NCI-H187 (cell line): ENCODE measurements at places on chromosomes 16 and 17.

DNA sequence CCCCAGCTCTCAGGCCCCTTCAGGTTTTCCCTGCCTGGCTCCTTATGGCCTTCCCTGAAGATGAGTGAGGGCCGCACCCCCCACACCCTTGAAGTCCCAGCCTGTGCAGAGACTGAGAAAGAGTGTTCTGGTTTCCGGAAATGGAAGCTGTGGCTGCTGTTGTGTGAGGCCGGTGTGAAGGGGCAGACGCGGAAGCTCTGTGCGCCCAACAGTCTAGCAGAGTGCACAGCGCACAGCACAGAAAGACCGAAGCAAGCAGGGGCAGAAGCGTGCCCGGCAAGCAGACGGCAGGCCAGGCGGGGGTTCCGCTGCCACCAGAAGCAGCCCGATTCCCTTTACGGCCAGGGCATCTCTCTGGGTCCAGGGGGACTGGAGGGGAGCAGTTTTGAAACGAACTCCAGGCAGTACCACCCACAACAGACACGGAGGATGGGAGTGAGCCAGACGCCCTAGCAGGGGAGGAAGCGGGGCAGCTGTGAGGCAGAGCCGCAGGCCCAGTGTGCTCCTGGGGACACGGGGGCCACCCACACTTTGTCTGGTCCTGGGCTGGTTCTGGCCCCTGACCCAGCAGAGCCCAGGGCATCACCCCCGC lies 16.7 kb downstream of the TPSG1 start:
- no peak for DNase-seq

- no peak for DNase-seq
Measured at GRCh38 chr16:79903471-79903870, 302.9 kb upstream of the MAF start.

- no peak for DNase-seq
Measured at GRCh38 chr17:39026980-39027451, 59.8 kb upstream of the FBXO47 start.

DNA sequence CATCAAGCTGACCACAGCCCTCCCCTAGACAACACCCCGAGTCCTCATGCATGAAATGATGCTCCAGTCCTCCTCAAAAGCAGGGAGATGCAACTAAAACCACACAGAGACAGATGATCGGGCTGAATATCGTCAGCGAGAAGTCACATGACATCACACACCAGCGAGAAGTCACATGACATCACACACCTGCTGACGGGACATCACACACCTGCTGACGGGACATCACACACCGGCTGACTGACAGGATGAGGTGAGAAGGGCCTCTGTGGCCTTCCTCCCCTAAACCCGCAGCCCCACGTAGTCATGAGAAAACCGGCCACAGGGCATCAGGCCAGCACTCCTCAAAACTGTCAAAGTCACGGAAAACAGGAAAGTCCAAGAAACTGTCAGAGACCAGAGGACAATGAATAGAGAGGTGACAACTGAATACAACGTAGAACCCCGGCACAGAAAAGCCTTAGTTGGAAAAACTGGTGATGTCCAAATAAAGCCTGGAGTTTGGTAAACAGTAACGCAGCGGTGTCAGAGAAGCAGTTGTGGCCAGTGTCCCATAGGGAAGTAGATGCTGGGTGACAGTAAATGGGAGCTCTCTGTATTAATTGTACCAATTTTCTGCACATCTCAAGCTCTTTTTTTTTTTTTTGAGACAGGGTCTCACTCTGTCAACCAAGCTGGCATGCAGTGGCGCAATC lies 14.3 kb downstream of the LITAF start:
- DNase-seq: no peak

DNA sequence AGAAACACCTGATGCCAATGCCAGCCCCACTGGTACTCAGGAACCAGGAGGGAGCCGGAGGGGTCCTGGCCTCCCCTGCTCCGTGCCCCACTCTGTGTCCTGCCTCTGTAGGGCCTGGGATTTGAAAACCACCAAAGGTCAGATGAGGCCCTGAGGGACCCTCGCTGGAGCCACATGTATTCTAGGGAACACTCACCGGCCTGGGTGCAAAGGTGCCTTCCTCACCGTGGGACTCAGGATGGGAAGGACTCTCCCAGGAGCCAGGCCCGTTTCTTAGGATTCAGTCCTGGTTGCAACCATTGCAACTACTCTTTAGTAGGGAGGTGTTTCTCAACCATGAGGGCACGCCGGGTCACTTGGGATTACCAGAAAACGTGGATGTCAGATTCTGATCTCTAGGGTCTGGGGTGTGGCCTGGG lies 74.6 kb downstream of the N4BP1 start:
- no peak for DNase-seq

GRCh38 chr17:4427505-4427904 lies 6.2 kb upstream of the SPNS3 start:
- DNase-seq: no peak

GRCh38 chr16:85798901-85799496 lies 345 bp downstream of the EMC8 start:
- no peak for DNase-seq

GRCh38 chr17:13626703-13627102 lies 25.0 kb upstream of the HS3ST3A1 start:
- no peak for DNase-seq

GRCh38 chr16:15820837-15821236 lies 36.0 kb downstream of the MYH11 start:
- no peak for DNase-seq

- DNase-seq: no peak
Measured at GRCh38 chr17:78210111-78210510, 3.9 kb upstream of the BIRC5 start.

- DNase-seq: no peak
Measured at GRCh38 chr17:28390141-28390540, 15.9 kb downstream of the SLC46A1 start.

GRCh38 chr16:64206862-64207261 lies 915.0 kb downstream of the CDH11 start:
- no peak for DNase-seq

DNA sequence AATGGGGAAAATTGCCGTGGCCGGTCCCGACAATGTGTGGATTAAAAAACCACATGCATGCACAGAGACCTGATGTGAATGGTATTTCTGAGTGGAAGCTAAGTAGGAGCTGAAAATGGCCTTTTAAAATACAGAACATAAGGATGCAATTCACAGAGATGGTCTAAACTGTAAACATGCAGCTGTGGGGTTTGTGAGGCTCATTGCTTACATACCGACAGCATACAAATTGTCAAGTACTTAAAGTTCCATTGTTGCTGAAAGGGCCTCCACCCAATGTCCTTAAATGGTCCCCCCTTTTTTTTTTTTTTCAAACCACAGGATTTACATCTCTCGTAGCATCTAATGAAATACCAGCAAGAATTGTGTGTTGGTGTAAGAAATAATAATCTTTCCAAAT lies 523.2 kb downstream of the MAF start:
- no peak for DNase-seq

DNA sequence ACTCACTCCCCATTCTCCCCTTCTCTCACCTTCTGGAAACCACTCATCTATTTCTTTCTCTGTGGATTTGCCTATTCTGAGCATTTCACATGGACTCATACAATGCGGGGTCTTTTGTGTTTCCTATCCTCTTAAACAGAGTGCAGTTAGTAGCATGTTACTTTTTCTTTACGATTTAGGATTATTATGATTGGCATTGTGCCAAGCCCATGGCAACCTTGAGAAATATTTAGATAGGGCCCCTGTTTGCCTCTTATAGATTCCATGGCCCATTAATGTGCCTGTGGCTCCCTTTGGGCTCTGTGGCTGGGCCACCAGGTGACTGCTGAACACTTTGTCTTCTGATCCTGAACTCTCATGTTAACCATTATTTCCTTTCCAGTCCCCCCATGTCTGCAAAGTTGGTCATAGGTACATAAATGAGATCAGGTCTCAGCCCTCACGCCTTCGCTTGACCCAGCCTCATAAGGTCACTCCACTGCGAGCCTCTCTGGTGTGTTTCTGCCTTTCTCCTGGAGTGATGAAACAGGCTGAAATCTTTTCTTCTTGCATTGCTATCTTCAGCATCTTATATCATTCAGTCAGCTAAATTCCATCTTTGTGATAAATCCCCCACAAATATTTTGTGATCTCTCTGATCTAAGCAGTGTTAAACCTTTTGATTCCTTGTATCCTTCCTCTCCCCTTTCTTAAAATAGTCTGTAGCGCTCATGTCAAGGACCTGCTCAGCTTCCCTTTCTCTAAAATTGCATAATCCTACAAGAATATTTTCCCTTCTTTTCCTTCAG lies 44.0 kb downstream of the MYH3 start:
- DNase-seq: no peak

GRCh38 chr16:3007059-3007956 lies 5.4 kb upstream of the CLDN9 start:
- DNase-seq: no peak

- no peak for DNase-seq
Measured at GRCh38 chr17:39719563-39720355, 10.6 kb downstream of the MIEN1 start.

DNA sequence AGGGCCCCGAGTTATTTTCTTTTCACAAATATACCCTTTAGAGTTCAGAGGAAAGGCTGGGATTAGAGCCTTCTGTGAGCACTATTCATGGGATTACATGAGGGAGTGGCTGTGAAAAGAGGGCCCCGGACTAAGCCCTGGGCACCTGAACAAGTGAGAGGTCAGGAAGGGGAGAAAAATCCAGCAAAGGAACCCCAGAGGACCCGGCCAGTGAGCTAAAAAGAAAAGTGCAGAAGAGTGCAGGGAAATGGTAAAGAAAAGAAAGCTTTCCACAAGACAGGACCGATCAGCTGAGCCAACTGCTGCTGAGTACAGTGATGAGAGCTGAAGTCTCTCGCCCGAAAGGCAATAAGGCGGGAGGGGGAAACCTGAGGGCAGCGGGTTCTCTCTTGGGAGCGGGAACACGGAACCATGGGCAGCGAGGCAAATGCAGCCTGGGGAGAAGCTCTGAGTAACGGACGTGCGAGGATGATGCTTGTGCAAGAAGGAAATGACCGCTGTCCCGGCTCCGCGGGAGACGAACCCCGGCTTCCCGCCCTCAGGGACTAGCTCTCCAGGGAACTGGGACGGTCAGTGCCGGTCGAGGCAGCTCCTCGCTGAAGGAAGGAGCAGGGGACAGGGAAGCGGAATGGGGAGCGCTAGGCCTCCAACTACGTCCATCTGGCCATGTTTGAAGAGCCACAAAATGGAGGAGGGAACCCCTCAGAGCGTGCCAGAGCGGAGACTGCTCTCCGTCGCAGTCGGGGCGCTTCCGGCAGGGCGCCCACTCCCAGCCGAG lies 665 bp upstream of the ALDH3A2 start:
- DNase-seq: no peak

GRCh38 chr17:51056813-51057510 lies 63.7 kb downstream of the SPAG9 start:
- no peak for DNase-seq

DNA sequence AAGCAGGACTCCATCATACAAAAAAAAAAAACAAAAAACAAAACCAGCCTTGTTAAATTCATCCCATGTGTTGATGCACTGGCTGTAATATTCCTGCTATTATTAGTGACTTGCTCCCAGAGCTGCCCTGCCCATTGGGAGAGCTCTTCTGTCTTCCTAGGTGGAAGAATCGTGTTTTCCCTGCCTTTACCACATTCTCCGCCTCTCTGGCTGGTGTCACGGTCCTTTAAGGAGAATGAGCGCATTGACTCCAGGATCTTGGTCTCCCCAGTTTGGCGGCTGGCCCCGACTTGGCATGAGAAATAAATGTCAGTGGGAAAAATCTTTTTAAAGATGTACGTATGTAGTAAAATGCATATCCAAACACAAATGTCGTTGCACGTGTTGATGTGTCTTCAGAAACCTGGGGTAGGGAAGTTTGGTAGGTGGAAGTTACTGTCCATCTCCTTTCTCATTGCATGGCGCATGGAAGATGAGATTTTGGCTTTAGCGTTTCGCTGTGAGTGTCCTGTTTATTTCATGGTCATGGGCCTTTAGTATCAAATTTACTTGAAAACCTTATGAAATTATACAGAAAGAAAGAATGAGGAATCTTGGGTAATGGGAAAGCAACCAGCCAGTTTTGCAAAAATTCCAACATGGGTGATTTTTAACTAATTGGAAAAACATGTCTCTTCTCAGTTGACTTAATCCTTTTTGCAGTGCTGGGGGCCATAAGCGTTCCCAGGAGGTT lies 15.5 kb downstream of the RMI2 start:
- DNase-seq: no peak

DNA sequence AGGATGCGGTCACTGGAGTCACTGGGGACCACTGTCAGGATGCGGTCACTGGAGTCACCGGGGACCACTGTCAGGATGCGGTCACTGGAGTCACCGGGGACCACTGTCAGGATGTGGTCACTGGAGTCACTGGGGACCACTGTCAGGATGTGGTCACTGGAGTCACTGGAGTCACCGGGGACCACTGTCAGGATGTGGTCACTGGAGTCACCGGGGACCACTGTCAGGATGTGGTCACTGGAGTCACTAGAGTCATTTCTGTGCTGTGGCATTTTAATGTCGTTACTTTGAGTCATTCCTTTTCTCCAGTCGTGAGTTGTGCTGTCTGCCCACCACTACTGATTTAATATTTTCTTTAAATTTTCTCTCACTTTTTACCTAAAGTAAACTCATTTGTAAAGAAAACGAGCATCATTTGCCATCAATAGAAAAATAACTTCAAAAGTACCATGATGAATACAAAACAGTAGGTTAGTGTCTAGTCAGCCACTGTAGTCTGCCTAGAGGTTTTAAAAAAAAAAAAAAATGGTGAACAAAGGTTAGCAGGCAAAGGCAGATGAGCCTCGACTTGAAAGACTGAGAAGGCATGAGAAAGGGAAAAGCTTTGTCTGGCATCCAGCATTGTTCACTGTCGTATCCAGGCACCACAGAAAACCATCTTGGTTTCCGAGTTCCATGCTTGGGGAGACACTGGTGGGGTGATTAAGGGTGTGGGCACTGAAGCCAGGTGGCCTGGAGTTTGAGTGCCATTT lies 346.6 kb downstream of the SNX29 start:
- no peak for DNase-seq

DNA sequence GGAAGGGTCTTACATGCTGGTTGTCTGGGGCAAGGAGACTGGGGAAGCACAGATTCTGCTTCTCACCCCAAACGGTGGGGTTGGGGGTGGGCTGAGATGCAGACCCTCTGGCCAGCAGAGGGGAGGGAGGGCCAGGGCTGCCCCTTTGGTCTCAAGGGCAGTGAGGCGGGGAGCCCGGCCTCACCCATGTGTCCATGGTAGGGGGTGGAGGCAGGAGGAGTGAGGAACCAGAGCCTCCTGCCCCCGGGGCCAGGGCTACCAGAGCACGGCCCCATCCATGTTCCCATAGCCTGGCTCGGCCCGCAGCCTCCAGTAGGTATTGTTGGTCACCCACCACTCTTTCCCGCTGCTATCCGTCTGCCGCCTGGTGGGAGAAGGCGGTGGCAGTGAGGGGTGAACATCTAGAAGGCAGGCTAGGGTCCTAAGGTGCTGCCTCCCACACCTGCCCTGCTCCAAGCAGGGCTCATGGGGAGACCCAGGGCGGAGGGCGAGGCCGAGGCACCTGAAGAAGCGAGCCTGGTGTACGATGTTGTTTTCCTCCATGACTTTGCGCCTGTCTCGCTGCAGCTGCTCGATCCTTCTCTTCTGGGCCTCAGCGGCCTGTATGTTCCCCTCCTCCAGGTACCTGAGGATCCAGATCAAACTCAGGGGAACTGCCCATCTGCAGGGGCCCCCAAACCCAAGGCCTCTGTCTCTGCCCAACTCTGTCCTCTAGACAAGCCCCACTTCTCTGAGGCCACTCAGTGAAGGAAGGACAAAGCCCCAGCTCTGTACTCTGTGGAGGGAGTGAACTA lies 13.4 kb downstream of the OSBPL7 start:
- no peak for DNase-seq

GRCh38 chr16:1752853-1753252 lies 18.5 kb downstream of the NME3 start:
- DNase-seq: no peak

GRCh38 chr17:31753011-31753410 lies 106.0 kb downstream of the COPRS start:
- DNase-seq: no peak

- no peak for DNase-seq
Measured at GRCh38 chr16:15961571-15962090, 12.2 kb downstream of the ABCC1 start.
